ENCODE measurements at places on chromosomes 7 and 10.
A peak's percentile ranks its signal among the peaks of the same experiment; 100 is the strongest.

DNA sequence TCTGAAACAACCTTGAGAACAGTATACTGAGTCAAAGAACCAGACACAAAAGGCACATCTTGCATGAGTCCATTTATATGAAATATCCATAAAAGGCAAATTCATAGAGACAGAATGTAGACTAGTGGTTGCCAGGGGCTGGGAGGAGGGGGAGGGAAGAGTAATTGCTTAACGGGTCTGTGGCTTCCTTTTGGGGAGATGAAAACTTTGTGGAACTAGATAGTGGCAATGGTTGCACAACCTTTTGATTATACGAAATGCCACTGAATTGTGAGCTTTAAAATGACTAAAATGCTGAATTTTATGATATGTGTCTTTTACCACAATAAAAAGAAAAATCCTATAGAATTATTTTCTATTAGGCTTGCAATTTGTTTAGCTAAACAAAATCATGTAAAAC lies 16.8 kb downstream of the ADRB1 start:
- DNase-seq: no peak

- DNase-seq: no peak
Observed at GRCh38 chr7:138974675-138975292, 6.4 kb downstream of the KIAA1549 start.

- no peak for DNase-seq
Observed at GRCh38 chr7:41711283-41712064, 8.6 kb upstream of the INHBA start.

DNA sequence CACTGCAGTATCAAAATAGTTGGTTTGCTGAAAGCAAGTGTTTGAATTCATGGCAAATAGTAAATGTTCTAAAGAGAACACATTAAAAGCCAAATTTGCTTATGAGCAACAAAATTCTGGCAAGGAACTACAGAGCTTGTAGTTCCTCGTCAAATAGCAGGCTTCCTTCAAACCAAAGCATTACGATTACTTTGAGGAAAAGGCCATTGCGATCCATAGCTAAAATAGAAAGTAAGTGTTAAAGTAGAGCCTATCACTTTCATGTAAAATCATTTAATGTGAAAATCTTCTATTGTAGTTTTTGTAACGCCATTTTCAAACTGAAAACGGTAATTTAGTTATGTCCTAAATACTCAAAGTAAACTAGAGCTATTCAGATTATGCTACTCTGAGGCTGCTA lies 20.1 kb downstream of the CACNA2D1 start:
- DNase-seq: no peak

GRCh38 chr10:89351412-89351779 lies 23.6 kb downstream of the IFIT3 start:
- no peak for DNase-seq

DNA sequence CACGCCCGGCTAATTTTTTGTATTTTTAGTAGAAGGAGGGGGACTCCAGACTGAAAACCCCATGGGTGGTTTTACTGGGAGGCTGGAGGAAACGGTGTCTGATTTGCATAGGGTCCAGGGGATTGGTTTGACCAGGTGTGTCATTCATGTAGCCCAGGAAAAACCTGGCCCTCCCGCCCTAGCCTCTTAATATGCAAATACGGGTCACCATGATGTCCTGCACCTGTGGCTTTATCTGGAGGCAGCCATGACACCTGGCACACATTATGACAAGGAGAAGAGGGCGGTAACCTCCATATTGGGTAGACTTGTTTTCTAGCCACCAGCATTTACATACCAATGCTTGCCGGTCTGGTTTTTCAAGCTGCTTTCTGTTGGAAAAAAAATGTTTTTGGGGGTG lies 68.0 kb downstream of the TRIL start:
- DNase-seq: no peak

DNA sequence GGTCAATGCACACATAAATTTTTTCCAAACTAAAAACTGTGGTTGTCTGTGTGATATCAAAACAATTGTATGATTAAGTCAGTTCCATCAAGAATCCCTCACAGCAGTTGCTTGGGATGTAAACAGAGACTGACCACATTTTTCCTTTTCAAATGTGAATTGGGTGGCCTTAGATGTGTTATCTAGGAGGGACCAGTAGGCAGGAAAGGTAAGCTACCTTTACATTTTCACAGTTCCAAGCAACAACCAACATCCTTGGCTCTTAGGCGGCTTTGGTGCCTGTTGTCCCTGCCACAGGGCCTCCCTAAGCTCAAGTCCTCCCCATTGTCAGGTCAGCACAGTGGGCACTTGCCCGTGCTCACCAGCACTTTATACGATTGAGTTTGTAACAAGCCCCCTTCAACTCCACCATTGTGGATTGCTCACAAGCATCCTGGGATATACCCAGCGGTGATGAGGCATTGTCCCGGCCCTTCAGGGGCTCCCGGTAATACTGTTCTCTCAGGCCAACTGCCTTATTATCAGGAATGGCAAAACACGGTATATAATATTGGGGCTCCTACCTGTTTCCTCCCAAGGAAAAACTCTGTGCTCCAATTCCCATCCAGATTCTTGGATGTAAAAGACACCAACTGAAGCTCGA lies 114.9 kb upstream of the ANKRD1 start:
- DNase-seq: no peak

DNA sequence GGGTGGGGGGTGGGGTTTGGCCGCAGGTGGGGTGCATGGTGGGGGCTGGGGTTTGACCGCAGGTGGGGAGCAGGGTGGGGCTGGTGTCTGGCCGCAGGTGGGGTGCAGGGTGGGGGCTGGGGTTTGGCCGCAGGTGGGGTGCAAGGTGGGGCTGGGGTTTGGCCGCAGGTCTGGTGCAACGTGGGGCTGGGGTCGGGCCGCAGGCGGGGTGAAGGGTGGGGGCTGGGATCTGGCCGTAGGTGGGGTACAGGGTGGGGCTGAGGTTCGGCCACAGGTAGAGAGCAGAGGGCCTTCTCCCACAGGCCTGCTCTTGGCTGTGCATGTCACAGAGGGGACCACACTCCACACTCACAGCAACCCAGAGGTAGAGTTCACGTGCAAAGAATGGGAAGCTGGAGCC lies 586.6 kb downstream of the PTPRN2 start:
- DNase-seq: no peak

GRCh38 chr7:133645884-133646391 lies 393.1 kb downstream of the EXOC4 start:
- peak; percentile 42 for DNase-seq

- DNase-seq: no peak
Observed at GRCh38 chr7:71409550-71410157, 277.7 kb downstream of the GALNT17 start.

DNA sequence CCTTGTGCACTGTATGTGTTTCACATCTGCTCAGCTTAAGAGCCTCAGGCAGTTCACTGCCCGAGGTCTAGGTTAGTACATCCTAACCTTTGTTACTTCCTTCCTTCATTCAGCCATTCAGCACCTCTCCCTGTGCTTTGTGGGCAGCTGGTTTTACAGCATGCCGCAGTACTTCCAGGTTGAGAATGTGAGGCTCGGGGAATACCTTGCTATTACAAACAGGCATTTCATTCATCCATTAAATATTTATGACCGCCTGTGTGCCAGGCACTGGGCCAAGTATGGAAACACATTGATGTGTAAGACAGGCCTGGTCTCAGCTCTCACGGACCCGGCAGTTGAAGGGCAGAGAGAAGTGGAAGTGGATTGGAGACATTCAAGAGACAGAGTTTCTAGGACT lies 82.4 kb downstream of the SHH start:
- no peak for DNase-seq

GRCh38 chr10:96125142-96125515 lies 5.0 kb upstream of the ZNF518A start:
- DNase-seq: no peak

DNA sequence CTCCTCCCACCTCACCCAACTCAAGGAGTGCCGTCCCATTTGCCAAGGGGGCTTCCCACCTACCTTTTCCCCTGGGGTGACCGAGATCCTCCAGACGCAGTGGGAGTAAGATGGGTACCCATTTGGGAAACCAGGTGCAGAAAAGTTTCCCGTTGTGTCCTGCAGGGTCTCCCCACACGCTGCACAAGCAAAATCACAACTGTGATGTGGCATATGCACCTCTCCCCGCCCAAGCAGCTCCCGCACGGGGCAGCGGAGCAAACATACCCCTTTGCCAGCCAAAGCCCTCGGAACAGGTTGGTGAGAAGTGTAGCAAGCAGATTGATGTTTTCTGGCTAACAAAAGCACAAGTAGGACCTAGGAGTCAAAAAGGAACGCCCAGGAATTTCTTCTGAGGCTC lies 51.5 kb upstream of the OPALIN start:
- no peak for DNase-seq

DNA sequence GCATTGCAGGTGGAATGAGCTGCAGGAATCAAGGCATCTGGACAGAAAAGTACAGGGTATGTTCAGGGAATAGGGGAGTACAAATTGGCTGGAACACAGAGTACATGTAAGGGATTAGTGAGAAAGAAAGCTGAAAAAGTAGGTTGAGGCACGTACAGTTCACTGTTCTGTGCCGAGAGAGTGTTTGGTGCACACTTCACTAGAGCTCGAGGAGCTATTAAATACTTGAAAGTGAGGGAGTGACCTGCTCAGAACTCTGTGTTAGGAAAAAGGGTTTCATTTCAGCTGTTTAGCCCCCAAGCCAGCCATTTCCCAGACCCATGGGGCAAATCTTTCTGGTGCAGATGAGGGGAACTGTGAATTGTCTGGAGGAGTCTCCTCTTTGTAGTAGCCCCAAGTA lies 115.2 kb downstream of the TBXAS1 start:
- DNase-seq: no peak

DNA sequence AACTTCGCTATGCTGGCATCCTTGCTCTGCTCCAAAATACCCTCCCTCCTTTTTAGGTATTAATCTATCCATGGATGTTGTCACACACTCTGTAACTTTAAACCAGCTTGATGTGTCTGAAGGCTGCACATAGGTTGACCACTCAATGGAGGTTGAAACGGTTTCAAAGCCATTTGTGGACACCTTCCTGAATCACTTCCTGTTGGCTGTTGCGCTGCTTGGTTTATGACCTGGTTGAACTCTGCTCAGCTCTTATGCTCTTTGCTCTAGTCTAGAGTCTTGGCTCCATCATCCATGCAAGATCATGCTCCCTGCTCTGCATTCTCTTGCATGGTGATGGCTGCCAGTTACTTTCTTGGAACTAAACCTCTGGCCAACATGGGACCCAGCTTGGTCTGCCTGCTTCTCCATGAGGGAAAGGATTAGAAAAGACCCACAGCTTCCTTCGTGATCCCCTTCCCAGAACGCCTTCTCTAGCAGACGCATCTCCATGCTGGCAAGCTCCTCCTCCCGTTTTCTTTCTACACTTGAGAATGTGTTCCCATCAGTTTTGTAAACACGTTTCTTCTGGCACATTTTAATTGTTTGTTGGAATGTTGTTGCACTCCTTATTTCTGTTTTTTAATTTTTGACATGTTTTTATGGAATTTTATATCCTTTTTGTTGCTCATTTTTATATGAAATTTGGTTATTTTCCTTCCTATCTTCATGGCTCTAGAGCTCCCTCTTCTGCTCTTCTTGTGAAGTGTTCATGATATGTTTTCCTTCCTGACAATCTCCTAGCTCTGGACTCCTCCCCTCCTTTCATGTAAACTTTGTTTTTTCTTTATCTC lies 149.8 kb downstream of the XPNPEP1 start:
- peak; percentile 15 for DNase-seq

DNA sequence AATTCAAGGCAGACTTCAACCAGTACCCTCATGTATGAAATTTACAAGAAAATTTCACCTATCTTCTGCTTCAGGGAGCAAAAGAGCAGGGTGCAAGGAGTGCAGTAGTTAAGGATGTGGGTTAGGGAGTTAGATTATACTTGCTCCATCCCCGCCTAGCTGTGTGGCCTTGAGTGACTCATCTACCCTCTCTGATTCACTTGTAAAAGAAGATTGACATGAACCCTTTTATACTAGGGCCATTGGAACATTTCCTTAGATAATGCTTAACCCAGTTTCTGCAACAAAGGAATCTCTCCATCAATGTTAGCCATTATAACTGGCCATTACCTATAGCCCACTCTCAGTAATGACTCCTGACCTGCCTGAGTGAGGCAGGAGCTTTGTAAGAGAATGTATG lies 10.2 kb upstream of the HSPA12A start:
- DNase-seq: no peak
